ENCODE measurements at places on chromosomes 4 and X.
A peak's percentile ranks its signal among the peaks of the same experiment; 100 is the strongest.

- DNase-seq: no peak
Measured at GRCh38 chr4:12703036-12703435, 781.1 kb downstream of the RAB28 start.

DNA sequence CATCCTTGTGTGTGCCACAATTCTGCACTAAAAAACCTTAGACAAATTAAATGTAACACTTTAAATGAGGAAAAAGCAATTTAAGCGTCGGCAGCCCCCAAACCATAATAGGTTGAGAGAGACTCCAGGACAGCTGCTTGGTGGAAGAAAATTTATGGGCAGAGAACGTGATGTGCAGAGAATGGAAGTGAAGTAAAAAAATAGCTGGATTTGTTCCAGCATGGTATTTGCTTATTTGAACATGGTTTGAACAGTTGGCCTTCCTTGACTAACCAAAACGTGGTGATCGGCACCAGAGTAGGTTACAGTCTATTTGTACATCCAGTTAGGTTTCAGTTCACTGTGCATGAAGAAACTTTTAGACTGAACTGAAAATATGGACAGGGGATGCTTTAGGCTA, 343.0 kb upstream of the CPEB2 start:
- no peak for DNase-seq

DNA sequence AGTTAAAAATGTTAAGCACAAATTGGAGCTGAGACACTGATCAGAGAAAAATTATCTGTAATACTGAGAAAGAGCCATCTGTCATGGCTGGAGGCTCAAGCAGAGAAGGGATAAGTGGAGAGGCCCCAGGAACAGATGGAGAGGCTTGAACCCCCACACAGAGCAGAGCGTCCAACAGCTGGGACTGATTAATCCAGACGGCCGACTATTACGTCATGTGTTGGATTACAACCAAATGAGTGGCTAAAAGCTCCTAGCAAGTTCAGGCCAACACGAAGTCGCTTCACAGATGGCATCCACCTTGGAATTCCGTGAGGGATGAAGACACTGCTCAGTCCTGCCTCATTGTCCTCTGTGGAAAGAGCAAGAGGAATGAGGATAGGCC, 57.7 kb upstream of the ATXN3L start:
- no peak for DNase-seq

GRCh38 chrX:120752431-120753082, 122.7 kb upstream of the C1GALT1C1 start:
- DNase-seq: no peak

DNA sequence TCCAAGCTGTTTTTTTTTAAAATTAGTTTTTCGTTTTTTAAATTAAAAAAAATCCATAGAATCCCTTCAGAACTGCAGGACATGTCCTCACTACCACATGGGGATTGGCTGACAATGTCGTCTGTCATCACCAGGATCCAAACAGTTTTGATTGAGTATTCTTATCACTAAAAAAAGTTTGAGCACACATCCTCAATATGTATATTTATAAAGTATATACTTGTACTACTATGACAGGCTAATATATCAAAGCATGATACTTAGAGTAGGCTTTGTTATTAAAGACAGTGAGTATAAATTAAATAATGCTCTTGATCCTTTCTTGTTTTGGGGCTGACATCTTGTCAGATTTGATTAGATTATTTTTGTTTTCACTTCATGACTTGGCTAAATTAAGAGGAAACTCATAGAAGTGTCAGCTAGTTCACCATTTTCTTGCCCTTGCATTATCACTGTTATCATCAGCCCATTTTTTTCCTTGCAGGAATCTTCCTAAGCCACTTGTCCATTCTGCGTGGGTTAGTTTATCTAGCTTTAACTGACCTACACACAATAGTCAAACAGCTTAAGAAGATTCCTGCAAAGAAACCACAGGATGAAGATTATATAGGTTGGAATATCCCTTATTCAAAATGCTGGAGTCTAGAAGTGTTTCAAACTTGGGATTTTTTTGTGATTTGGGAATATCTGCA, 92.8 kb downstream of the AMMECR1 start:
- no peak for DNase-seq

- no peak for DNase-seq
Measured at GRCh38 chrX:7047951-7048350, 99.6 kb upstream of the STS start.

GRCh38 chr4:87025614-87026041, 90.8 kb downstream of the AFF1 start:
- no peak for DNase-seq

DNA sequence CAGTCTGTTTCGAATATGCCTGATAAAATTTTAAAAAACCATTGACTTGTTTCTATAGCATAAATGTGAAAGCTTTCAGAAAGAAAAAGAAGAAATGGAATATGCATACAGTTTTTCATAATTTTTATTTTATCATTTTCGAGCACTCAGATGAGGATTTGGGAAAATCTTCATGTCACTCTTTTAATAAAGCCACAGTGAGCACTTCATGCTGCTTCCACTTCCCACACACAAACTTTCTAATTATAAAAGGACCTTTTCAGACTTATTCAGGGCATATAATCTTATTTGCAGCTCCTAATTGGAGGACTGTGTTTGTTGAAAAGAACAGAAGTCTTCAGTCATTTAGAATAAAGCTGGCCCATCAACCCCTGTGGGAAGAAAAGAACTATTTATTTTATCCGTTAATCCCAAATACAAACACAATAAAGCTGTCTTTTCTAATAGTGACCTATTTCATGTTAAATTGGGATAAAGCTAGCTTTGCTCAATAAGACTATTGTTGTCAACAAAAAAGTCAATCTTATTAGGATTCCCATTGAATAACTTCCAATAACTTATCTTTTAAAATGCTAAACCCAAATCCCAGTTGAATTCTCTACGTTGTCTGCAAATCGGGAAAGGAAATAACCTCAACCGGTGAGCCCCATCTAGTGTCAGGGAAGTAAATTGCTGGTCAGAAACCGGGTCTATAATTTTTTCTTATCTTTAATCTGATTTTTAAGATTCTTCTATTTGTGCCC, 211.5 kb downstream of the PDGFRA start:
- DNase-seq: peak; percentile 40

DNA sequence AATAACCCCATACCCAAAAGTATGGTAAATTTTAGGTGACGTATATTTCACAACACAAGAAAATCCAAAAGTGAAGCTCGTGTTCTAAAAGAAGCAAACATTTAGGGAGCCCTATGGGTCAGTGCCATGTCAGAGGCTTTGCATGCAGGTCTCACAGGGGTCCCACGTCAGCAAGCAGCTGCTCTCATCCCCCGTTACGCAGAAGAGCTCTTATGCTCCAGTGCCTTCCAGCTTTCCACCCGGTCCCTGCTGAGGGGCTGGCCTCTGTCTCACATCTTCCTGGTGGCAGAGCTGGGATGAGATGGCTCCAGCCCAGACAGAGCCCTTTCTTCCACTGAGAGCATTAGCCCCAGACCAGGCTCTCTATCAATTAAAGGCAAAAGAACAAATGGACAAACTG, 82.0 kb downstream of the IRF2 start:
- DNase-seq: no peak

- DNase-seq: no peak
Measured at GRCh38 chr4:109969919-109970318, 57.2 kb downstream of the EGF start.

DNA sequence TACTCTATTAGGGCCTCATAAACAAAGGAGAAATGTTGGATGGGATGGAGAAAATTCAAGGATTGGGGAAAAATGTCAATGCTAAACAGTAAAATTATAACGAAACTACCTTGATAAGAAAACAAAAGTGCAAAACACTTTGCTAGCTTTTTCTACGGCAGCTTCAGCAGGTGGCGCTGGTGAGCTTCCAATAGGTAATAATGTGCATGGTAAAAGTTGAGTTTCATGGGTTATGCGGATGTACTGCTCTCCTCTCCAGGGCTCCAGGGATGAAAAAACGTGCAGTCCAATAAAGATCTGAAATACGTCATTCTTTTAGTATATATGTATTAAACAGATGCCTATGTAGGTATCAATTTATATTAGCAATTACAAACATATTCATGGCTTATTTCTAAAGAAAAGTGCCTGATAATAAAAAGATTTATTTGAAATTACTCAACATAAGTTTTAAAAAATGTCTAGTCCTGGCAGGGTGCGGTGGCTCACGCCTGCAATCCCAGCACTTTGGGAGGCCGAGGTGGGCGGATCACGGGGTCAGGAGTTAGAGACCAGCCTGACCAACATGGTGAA, 239.6 kb downstream of the GRXCR1 start:
- peak; percentile 57 for DNase-seq

- DNase-seq: no peak
Measured at GRCh38 chrX:1124531-1124930, 87.9 kb downstream of the CRLF2 start.

DNA sequence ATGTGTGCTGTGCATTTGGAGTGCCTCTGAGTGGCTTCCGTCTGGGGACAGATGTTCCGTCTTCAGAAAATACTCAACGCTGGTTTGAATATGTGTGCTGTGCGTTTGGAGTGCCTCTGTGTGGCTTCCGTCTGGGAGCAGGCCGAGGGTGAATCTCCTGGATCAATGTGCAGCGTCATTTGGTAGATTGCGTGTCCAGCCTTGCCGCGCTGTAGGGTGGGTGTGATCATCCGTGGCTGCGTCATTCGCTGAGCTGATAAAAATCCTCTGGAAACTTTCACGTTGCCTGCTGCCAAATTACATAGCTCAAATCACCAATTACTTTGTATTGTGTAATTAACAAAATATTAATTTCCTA, 12.1 kb downstream of the UVSSA start:
- DNase-seq: no peak

GRCh38 chr4:114495471-114495928, 103.1 kb upstream of the UGT8 start:
- DNase-seq: no peak

GRCh38 chr4:4625488-4625887, 83.6 kb upstream of the STX18 start:
- DNase-seq: no peak

DNA sequence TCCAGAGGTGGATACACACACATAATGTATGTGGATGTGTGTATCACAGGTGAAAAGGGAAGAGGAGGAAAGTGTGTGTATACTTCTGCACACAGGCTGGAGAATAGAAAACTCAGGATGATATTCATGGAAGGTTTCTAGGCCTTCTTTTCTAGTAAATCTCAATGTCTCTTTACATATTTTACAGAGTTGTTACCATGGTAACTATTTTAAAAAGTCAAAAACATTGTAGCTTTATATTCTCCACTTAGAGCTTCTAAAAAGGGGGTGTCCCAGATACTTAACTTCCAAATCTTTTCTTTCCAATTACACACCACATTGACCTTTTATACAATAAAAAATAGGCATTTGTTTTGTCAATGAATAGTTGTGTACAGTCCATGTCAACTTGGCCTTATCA, 604.8 kb upstream of the LCORL start:
- no peak for DNase-seq

DNA sequence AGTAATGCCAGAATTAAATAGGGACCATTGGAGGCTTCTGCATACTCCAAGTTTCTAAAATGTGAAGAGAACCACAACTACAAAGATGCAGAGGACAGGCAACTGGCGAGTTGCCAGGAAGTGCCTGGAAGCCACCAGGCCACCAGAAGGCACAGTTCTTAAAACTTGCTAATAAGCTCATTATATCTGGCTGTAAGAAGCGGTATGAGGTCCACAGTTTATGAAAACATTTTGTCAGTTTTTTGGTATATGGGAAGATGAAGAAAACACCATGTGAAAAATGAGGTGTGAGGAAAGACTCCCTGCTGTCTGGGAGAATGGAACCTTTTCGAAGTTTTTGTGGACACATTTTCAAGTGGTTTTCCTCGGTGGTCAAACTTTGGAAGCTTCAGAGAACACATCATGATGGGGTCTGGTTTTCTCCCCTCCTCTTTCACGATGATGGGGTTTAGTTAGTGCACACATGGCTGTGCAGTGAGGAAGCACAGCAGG, 202.7 kb downstream of the NR3C2 start:
- DNase-seq: no peak

- DNase-seq: no peak
Measured at GRCh38 chr4:24024605-24025004, 134.8 kb upstream of the PPARGC1A start.

- no peak for DNase-seq
Measured at GRCh38 chr4:83128240-83128929, 13.9 kb upstream of the PLAC8 start.

- DNase-seq: no peak
Measured at GRCh38 chr4:125352521-125352920, 37.8 kb downstream of the FAT4 start.

- DNase-seq: no peak
Measured at GRCh38 chr4:76585272-76585671, 150.2 kb downstream of the SHROOM3 start.

GRCh38 chrX:17081511-17081910, 135.1 kb downstream of the REPS2 start:
- no peak for DNase-seq

DNA sequence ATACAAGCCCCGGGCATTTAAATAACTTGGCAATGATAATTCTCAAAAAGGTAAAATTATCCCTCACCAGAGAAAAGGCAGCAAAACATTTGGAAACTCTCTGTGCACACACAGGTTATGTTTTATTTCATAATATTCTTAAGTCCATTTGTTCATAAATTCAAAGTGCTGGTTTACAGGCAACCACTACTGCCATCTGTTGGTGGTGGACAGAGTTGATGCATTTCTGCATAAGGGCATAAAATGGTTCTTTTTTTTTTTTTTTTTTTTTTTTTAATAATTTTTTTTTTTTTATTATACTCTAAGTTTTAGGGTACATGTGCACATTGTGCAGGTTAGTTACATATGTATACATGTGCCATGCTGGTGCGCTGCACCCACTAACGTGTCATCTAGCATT, 31.5 kb upstream of the IL21 start:
- DNase-seq: no peak

DNA sequence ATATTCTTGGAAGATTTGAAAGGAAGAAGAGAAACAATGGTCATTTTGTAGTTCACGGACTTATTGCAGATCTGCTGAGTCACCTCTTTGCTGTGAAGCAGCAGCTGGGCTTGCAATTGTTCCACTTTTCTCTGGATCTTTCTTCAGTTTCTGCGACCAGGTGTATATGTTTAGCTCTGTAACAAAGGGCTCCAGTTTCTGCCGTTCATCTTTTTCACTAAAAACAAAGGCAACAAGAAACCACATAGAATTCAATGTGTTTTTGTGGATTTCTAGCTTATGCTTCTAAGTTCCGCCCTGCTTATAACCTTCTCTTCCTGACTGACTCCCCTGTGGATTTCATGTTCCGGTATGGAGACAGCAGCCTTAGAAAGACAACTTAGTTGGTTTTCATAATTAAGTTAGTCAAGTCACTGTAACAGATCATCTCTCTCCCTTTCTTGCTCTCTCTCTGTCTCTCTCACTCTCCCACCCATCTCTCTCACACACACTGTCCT, 121.6 kb upstream of the EPHA5 start:
- DNase-seq: no peak

DNA sequence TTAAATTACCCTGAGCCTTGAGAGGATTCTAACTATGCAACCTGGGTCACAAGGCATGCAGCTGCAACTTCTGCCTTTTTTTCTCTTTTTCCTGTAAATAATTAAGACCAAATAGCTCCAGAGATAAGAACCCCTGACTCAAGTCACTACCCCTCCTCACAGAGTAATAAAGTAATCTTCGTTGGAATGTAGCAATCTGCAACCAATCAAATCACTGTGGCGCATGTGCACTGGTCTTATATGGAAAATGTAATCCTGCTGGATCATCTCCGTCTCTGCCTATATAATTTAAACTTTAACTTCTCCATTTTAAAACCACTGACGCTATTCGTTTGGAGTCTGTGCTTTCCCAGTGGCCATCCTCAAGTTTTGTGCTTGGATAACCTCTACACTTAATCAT, 6.1 kb upstream of the EFHC2 start:
- DNase-seq: no peak

Data from COR-L47 (cell line).